ENCODE measurements at places on chromosomes 12 and 14. TPM values are rescaled to one million over a fixed set of nuclear protein-coding genes. Genes with fewer than 3 reads are reported as not detected.
A peak's percentile ranks its signal among the peaks of the same experiment; 100 is the strongest.

PRH2 gene
- not detected for total RNA-seq

TTC9 gene
- total RNA-seq: 8.1 TPM

NRIP2 gene
- total RNA-seq: 12.1 TPM

BIN2 gene
- 71.5 TPM for total RNA-seq

CBLN3 gene
- total RNA-seq: 21.7 TPM

CLEC14A gene
- total RNA-seq: 30.4 TPM

CLEC7A gene
- total RNA-seq: 70.7 TPM

DNA sequence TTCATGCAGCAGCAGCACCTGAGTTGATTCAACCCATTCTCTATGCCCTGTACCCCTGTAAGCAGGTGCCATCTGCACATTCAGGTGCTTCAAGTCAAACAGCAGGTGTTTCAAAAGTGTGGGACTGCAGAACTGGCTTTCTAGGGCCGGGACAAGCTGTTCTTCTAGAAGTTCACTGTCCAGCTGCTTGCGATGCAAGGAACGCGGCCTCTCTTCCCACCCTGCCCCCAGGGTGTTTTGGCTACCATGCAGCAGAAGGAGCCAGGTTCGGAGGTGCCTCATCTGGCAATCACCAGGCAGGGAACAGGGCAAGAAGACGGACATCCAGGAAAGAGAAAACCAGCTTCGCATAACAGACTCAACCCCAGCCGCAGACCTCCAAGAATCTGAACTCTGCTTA, 35.2 kb downstream of the TMEM132D start:
- H3K4me3 ChIP-seq: no peak overlapping the region
- no peak overlapping the region for H3K27ac ChIP-seq
- H3K4me1 ChIP-seq: no peaks in the 10 kb centered on the region
- H3K27me3 ChIP-seq: no peaks in the 10 kb centered on the region
- DNase-seq: no peak

GRCh38 chr14:68788996-68789820, 3.7 kb downstream of the ZFP36L1 start:
- peaks cover 54% of the 10 kb centered on the region for H3K36me3 ChIP-seq
- no peaks in the 10 kb centered on the region for H3K27me3 ChIP-seq
- DNase-seq: peak; percentile 96
- H3K4me3 ChIP-seq: peak overlapping the region; percentile 99
- peaks cover 55% of the 10 kb centered on the region for H3K4me1 ChIP-seq

DNA sequence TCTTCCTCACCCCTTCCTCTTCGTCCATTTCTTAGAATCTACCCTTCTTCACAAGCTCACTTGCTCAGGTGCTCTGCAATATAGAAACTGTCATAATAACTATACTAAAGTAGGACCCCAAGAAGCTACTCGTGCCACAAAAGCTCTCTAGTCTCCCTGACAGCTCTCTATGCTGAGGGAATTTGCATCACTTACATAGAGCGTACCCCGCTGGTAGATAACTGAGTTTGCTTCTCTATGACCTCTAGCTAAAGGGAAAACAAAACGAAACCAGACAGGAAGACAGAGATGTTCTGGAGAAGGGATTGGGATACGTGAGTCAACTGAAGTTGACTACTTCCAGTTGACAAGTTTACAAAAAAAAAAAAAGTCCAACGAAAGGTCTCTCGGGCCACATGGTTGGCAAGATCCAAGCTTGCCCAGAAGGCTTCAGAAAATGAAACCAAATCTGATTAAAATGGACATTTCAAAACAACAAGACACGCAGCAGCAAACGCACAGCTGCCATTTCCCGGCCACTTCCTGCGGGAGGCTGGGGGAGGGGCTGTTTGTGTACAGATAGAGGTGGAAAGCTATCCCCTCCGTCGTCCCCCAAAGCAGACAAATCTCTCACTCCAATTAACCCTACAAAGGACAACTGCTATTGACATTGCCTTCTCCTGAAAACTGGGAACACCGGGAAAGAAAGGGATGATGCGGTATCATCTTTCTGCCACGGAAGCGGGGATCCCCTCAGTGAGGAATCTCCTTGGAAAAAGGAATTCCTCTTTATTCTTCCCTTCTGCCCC, 1.3 kb downstream of the BAZ2A start:
- H3K4me1 ChIP-seq: peaks cover 86% of the 10 kb centered on the region
- peak overlapping the region; percentile 95 for H3K27ac ChIP-seq
- H3K27me3 ChIP-seq: no peaks in the 10 kb centered on the region
- H3K36me3 ChIP-seq: peaks cover 4% of the 10 kb centered on the region

DNA sequence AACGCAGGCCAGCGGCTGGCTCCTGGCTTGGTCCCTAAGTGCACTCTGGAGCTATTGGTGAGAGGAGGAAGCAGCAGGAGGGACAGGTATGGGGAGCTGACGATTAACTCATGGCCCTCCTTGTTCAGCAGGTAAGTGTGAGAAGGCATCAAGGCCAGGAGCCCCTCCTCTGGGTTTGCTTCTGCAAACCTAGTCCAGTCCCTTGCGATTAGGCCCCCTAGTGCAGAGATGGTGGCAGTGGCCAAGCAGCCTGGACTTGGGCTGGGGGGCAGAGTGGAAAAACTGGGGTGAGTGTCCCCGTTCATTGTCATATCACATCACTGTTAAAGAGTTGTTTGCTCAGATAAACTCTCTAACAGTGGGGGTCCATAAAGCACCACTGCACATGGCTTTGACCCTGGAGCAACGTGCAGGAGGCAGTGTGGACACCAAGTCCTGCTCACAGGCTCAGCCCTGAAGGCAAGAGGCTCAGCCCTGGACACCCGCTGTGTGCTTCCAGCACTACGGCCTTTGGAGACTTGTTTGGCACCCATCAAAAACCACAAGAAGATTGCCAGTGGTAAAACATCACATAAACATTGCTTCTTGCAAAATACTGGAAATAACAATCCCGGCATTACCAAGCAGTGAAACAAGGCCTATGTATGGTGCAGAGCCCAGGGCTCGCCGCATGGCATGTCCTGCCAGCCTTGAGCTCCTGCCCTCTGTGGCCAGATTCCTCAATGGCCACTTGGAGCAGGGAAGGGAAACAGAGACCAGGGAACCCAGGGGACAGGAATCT, 184.3 kb upstream of the RTL1 start:
- H3K27ac ChIP-seq: peak overlapping the region; percentile 2
- no peaks in the 10 kb centered on the region for H3K4me1 ChIP-seq
- H3K4me3 ChIP-seq: no peak overlapping the region
- peak; percentile 52 for DNase-seq
- H3K27me3 ChIP-seq: no peaks in the 10 kb centered on the region
- H3K36me3 ChIP-seq: no peaks in the 10 kb centered on the region

- no peak overlapping the region for H3K4me3 ChIP-seq
- H3K4me1 ChIP-seq: no peaks in the 10 kb centered on the region
- no peaks in the 10 kb centered on the region for H3K36me3 ChIP-seq
- no peak for DNase-seq
- H3K27me3 ChIP-seq: no peaks in the 10 kb centered on the region
- H3K27ac ChIP-seq: no peak overlapping the region
Observed at GRCh38 chr12:78260976-78261375, 430.3 kb downstream of the NAV3 start.

- DNase-seq: no peak
- no peaks in the 10 kb centered on the region for H3K4me1 ChIP-seq
- no peak overlapping the region for H3K27ac ChIP-seq
- H3K36me3 ChIP-seq: no peaks in the 10 kb centered on the region
- no peak overlapping the region for H3K4me3 ChIP-seq
Observed at GRCh38 chr12:83954071-83954789, 958.4 kb downstream of the SLC6A15 start.

DNA sequence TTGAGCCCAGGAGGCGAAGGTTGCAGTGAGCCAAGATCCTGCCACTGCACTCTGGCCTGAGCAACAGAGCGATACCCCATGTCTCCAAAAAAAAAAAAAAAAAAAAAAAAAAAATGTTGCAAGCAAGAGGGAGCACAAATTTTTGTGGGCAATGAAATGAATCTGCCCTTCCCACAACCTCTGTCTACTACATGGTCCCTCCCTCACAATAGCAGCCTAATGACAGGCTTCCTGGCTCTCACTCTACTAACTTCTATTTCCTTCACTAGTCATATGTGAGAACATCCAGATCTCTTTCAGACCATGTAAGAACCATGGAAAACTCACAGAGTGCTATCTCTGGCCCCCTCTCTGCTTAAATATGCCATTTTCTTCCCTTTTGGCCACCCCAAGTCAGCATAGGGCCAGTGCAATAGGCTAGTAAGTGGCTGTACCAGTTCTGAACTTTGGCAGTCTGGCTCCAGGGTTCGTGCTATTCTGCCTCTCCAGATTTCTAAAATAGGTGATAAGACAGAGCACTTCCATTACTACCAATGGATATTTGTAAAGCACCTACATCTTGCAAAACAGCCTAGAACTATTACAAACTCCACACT, 7.1 kb downstream of the OSBPL8 start:
- DNase-seq: no peak
- H3K4me3 ChIP-seq: no peak overlapping the region
- H3K36me3 ChIP-seq: no peaks in the 10 kb centered on the region
- no peak overlapping the region for H3K27ac ChIP-seq
- H3K27me3 ChIP-seq: no peaks in the 10 kb centered on the region
- peaks cover 71% of the 10 kb centered on the region for H3K4me1 ChIP-seq

GRCh38 chr12:6825398-6826124, 2.6 kb upstream of the P3H3 start:
- H3K4me1 ChIP-seq: peaks cover 68% of the 10 kb centered on the region
- no peak overlapping the region for H3K27ac ChIP-seq
- peak; percentile 93 for DNase-seq

DNA sequence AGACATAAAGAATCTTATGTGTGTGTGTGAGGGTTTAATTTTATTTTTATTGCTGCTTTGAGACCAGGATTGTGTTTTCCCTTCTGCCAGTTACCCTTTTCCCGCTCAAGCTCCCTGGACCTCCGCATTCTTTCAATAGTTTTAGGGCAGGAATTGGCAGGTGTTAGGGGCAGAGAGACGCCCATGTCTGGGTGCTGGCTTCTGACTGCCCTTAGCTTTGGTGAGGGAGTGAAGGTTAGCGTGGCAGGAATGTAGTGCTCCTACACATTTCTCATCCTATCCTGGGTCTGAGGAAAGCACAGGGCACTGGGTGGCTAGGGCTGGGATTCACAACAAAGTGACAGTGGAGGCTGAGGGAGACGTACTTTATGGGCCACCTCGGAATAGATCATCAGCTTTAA, 428.1 kb downstream of the ZFP36L1 start:
- H3K27ac ChIP-seq: peak overlapping the region; percentile 87
- no peak for DNase-seq
- H3K36me3 ChIP-seq: no peaks in the 10 kb centered on the region
- H3K4me3 ChIP-seq: no peak overlapping the region

DNA sequence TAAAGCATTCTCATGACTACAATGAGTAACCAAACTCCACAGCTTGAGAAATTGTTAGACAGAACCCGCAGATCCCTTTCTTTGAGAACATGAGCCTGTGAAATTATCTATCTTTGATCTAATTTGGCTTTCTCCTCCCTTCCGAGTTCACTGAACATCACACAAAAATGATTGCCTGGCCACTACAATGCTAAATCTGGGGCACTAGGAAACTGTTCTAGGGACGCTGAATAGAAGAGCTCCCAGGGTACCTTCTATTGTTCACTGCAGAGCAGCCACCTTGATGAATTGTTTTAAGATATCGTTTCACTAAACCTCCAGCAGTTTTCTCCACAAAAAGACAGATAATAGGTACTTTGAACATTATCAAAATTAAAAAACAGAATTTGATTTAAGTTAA, 47.5 kb downstream of the SINHCAF start:
- peaks cover 12% of the 10 kb centered on the region for H3K36me3 ChIP-seq
- no peak overlapping the region for H3K4me3 ChIP-seq
- no peak overlapping the region for H3K27ac ChIP-seq
- H3K27me3 ChIP-seq: no peaks in the 10 kb centered on the region

DNA sequence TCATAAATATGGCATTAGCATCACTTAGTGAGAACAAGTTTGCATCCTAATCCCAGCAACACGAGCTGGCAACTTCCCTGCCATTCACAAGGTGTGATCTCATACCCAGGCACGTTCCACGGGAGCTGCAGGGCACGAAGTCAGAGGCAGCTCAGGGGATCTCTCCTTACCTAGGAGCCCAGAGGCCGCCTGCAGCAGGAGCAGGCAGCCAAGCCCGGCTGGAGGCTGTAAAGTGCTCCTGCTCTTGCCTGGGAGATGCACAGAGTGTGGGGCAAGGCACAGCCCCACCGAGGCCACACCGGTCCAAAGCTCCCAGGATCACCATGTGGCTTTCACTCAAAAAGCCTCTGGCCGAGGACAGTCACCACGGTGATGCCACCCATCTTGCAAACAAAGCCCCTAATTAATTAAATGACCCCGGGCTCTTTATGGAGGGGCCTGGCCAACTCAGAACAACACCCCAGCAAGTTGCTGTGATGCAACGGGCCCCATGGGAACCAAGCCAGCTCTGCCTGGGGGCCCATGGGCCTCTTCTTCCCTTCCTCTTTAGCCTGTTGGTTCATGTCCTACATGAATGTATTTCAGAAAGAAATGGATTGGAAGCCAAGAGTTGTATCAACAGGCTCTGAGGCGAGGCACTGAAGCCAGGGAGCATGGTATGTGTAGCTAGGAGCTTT, 26.5 kb downstream of the NUAK1 start:
- H3K27ac ChIP-seq: no peak overlapping the region
- H3K27me3 ChIP-seq: peaks cover 10% of the 10 kb centered on the region
- no peaks in the 10 kb centered on the region for H3K4me1 ChIP-seq
- DNase-seq: no peak
- no peak overlapping the region for H3K4me3 ChIP-seq
- no peaks in the 10 kb centered on the region for H3K36me3 ChIP-seq

DNA sequence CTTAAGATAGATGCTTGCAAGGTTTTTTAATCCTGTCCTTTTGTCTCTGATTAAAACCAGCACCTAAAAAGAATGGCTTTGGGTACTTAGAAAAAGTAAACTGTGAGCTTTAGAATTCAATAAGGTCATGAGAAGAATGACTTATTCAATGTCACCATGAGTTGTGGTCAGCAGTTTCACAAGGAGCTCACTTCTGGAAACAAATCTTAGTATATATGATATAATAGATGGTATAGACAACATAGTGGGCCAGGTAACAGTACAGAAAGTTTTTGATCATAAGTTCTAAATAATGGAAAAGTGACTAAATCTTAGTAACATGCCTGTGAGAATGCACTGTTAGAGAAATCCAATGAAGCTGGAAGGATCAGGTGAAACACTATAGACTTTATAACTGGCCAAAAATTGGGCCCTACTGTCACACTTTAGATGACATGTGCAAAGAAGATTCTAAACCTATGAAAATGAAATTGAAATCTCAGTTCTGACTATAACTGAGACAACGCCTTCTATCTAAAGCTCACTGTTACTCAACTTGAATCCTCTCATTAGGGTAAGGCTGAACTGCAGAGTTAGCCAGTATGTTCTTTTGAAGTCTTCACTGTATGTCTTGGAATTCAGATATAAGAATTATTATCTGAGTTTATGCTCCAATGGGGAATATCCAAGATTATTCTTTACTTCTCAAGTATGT, 42.4 kb upstream of the RAD51AP1 start:
- H3K36me3 ChIP-seq: peaks cover 55% of the 10 kb centered on the region
- H3K4me1 ChIP-seq: no peaks in the 10 kb centered on the region
- H3K27ac ChIP-seq: no peak overlapping the region
- H3K27me3 ChIP-seq: no peaks in the 10 kb centered on the region
- DNase-seq: no peak

DNA sequence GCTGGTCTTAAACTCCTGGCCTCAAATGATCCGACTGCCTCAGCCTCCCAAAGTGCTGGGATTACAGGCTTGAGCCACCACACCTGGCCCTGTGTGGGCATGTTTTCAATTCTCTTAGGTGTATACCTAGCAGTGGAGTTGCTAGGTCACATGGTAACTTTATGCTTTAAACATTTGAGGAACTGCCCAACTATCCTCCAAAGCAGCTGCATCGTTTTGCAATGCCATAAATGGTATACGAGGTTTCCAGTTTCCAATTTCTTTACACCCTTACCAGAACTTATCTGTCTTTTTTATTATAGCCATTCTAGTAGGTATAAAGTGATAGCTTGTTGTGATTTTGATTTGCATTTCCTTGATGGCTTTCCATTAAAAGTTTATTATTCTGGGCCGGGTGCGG, 25.1 kb downstream of the RBMS2 start:
- H3K4me1 ChIP-seq: no peaks in the 10 kb centered on the region
- H3K4me3 ChIP-seq: no peak overlapping the region
- no peaks in the 10 kb centered on the region for H3K36me3 ChIP-seq
- H3K27ac ChIP-seq: no peak overlapping the region

Data from spleen (tissue), 13 donors.